GM23338 (cell line): ENCODE measurements at places on chromosomes 2 and 18. TPM values are rescaled to one million over a fixed set of nuclear protein-coding genes. Genes with fewer than 3 reads are reported as not detected.

DNA sequence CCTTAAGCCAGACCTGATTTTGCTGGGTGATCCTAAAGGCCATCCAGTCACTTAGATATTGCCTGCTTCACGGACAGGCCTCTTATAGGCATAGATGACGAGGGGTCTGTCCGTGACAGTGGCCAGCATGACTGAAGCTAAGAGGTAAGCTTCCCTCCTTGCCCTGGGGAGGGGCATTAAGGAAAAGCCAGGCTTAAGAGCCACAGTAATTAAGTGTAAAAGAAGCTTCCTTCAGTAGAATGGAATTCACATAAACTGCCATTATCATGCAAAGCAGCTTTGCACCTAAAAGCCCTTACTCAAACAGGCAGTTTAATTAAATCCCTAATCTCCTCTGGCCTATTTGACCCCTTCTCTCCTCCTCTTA lies 99.4 kb upstream of the PKDCC start:
- peak; percentile 88 for DNase-seq
- peaks cover 8% of the 10 kb centered on the region for H3K27me3 ChIP-seq
- no peaks in the 10 kb centered on the region for H3K36me3 ChIP-seq
- 0 out of 2 replicates have a peak overlapping the region, but pooled peaks have one; percentile 81 for H3K27ac ChIP-seq
- peak overlapping the region; percentile 44 for H3K4me3 ChIP-seq

- no peak overlapping the region for H3K4me3 ChIP-seq
- peaks cover 10% of the 10 kb centered on the region for H3K4me1 ChIP-seq
- H3K36me3 ChIP-seq: no peaks in the 10 kb centered on the region
- no peak for DNase-seq
- no peak overlapping the region for H3K27ac ChIP-seq
- no peaks in the 10 kb centered on the region for H3K27me3 ChIP-seq
Measured at GRCh38 chr2:202091476-202091875, 18.4 kb downstream of the KIAA2012 start.

DNA sequence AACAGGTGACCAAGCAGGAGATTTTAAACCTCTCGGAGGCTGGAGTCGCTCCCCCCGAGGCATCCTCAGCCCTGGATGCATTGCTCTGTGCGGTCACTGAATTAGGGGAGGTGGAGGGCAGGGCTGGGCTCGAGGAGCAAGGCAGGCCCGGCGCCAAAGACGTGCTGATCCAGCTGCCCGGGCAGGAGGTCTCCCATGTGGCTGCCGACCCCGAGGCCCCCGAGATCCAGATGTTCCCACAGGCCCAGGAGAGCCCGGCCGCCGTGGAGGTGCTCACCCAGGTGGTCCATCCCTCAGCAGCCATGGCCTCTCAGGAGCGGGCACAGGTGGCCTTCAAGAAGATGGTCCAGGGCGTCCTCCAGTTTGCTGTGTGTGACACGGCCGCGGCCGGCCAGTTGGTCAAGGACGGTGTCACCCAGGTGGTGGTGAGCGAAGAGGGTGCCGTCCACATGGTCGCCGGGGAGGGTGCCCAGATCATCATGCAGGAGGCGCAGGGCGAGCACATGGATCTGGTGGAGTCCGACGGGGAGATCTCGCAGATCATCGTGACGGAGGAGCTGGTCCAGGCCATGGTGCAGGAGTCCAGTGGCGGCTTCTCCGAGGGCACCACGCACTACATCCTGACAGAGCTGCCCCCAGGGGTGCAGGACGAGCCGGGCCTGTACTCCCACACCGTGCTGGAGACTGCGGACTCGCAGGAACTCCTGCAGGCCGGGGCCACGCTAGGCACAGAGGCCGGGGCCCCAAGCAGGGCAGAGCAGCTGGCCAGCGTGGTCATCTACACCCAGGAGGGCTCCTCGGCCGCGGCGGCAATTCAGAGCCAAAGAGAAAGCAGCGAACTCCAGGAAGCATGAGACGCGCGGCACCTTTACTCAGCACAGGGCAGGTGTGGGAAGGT lies 145.1 kb downstream of the PTGR3 start:
- H3K36me3 ChIP-seq: no peaks in the 10 kb centered on the region
- H3K27ac ChIP-seq: no peak overlapping the region
- H3K4me3 ChIP-seq: no peak overlapping the region
- no peaks in the 10 kb centered on the region for H3K27me3 ChIP-seq

Gene SERPINB4
- total RNA-seq: 1.1 and 1.2 TPM in 2 replicates

DNA sequence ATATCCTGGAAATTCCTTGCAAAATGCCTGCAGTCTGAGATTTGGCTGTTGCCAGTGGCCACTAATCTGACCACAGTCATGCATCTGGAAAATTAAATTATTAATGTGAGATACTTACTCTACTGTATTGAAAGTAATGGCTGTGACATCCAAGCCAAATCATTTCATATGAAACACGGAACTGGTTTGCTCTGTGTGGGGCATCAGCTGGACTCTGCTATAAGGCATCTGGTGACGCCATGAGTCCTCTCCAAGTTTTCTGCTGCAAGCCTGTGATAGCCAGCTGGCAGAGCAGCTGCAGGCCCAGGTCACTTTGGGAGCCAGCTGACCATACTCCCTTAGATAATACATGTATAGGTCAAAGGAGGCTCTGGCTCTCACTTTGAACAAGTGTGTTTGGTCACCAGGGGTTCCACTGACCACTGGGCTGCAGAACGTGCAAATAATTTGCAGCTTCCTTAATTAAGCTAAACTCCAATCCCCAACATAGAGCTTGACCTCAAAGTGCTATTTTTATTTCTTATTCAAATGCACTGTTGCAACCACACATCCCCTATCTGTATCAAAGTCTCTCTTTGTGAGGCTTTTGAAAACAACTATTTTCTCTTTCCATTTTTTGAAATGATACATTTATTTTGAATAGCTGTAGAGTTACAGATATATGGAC lies 152.9 kb downstream of the NCKAP5 start:
- no peaks in the 10 kb centered on the region for H3K36me3 ChIP-seq
- no peak overlapping the region for H3K4me3 ChIP-seq
- no peak overlapping the region for H3K27ac ChIP-seq

Gene DTNB
- 22.1 and 27.5 TPM in 2 replicates for total RNA-seq

DNA sequence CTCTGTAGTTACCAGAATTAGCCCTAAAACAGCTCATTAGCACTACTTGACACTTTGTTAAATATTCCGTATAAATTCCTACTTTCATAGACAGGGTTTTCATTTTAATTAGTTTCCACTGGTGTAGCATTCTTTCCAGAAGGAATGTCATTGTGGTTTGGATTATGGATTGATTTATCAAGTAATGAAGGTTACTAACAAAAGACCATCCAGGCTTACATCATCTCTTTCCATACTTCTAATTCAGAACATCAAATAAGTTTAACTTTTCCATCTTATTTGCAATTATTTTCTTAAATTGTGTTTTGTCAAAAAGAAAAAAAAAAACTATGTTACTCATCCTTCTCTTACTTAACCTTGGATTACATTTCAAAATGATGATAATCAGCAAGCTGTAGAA lies 231.8 kb upstream of the SPOPL start:
- H3K27me3 ChIP-seq: no peaks in the 10 kb centered on the region
- H3K4me3 ChIP-seq: no peak overlapping the region
- DNase-seq: no peak

DNA sequence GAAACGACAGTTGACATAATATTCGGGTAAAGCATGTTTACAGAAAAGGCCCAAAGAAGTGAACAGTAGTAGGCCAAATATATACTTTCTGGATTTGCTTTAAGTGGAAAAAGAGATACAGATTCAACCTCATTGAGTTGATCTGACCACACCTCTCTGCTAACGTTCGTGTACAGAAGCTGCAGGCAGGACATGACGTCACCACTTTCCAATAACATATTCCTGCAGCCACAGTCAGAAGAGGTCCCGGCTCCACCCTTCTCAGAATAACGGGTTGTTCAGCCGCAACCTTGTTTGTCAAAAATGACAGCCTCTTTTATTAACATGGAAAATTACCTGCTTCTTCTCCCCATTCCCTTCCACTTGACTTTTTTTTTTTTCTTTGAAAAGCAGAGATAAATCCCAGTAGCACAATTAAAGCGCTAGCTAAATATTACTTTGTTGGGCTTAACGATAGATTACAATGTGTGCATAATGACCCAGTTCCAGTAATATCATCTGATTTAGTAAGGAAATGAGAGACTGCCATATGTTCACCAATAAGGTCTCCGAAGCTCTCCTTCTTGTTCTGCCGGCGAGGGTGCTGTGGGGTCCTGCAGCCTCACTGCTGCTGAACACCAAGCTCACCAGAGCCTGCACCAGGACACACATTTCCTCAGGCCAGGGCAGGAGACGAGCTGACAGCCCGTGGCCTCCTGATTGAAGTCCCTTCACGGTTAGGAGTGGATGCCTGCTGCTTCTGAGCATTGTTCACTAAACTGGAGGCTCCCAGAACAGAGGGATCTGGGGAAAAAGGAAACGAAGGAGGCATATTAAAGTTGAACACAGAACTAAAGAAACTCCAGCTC lies 451.0 kb upstream of the SALL3 start:
- H3K36me3 ChIP-seq: no peaks in the 10 kb centered on the region
- no peaks in the 10 kb centered on the region for H3K27me3 ChIP-seq
- H3K4me1 ChIP-seq: no peaks in the 10 kb centered on the region
- no peak for DNase-seq
- no peak overlapping the region for H3K4me3 ChIP-seq

Gene NAB1
- 35.9 and 40.2 TPM in 2 replicates for total RNA-seq

- H3K36me3 ChIP-seq: no peaks in the 10 kb centered on the region
- no peak overlapping the region for H3K27ac ChIP-seq
- H3K27me3 ChIP-seq: no peaks in the 10 kb centered on the region
- H3K4me1 ChIP-seq: no peaks in the 10 kb centered on the region
Measured at GRCh38 chr2:126370201-126370600, 285.8 kb upstream of the GYPC start.

DNA sequence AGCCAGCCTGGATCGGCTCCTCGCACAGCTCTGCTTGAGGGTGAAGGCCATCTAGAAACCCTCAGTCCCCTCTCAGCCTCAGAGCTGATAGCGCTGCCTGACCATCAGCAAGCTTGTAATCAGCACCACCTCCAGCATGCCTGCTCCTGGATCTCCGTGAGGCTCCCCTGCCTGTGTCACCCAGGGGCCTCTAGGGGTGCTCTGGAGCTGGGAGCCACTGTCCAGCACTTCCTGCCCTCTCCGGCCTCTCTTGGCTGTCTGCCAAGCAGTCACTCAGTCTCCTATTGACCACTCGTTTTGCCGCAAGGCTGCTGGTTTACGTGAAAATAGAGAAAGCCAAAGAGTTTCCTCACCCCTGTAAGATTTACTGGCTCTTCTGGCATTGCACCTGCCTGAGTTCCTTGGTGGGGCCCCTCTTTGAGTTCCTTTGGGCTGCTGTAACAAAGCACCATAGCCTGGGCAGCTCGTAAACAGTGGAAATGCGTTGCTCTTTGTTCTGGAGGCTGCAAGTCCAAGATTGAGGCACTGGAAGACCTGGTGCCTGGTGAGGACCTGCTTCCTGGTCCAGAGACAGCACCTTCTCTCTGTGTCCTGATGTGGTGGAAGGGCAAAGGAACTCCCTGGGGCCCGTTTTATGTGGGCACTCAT lies 17.9 kb downstream of the CAPN10 start:
- H3K27ac ChIP-seq: no peak overlapping the region
- peak; percentile 79 for DNase-seq
- no peaks in the 10 kb centered on the region for H3K36me3 ChIP-seq
- H3K27me3 ChIP-seq: no peaks in the 10 kb centered on the region

Gene PKDCC
- total RNA-seq: 32.8 and 44.8 TPM in 2 replicates

DNA sequence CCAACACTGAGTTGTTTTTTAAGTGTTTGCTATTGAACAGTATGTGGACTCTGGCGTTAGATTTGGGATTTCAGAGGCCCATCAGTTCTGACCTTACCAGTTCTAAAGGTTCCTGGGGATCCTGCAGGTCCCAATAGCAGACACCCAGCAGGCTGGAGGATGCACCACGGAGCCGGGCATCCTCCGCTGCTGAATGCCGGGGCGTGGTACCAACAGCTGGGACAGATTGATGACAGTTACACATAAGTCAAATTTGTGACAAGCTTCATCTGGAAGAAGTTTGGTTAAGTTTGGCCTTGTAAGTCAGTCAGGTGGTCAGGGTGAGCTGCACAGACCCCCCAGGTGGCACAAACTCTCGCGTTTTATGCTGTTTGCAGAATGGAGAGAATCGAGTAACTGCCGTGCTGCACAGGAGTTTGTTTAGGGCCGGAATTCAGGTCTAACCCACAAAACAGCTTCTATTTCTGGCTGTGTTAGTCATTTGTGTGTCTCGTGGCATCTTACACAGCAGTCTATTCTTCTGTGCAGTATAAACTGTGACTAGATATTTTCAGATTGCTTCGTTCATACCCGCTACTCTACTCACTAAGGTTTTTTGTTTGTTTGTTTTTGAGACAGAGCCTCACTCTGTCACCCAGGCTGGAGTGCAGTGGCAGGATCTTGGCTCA lies 19.2 kb downstream of the CTDP1 start:
- no peaks in the 10 kb centered on the region for H3K36me3 ChIP-seq
- H3K27me3 ChIP-seq: no peaks in the 10 kb centered on the region
- DNase-seq: no peak

DNA sequence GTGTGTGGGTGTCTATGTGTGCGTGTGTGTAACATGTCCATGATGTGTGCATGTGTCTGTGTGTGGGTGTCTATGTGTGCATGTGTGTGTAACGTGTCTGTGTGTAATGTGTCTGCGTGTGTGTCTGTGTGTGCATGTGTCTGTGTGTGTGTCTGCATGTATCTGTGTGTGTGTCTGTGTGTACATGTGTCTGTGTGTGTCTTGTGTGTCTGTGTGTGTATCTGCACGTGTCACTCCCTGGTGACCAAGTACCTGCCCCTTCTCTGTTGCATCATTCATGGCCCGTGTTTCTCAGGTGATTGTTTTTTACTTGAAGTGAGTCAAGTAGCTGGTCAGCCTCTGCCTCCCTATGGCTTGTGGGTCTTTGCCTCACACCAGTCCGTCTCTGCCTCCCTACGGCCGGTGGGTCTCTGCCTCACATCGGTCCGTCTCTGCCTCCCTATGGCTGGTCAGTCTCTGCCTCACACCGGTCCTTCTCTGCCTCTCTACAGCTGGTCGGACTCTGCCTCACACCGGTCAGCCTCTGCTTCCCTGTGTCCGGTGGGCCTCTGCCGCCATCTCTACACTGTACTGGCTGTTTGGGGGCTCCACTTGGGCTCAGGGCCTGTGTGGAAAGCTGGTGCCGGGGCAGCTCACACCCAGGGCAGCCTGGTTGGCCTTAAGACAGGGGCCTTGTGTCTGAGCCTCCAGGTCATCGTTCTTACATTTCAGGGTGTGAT lies 31.6 kb downstream of the KCNG2 start:
- no peak for DNase-seq
- no peaks in the 10 kb centered on the region for H3K4me1 ChIP-seq
- no peak overlapping the region for H3K27ac ChIP-seq
- no peak overlapping the region for H3K4me3 ChIP-seq

Gene ZBTB7C
- total RNA-seq: 0.14 and 0.47 TPM in 2 replicates

Gene LRRC30
- total RNA-seq: not detected in 2 replicates

GRCh38 chr2:4130651-4131050 lies 427.3 kb downstream of the DCDC2C start:
- no peak overlapping the region for H3K27ac ChIP-seq
- no peaks in the 10 kb centered on the region for H3K27me3 ChIP-seq
- no peaks in the 10 kb centered on the region for H3K4me1 ChIP-seq
- no peak for DNase-seq
- H3K4me3 ChIP-seq: no peak overlapping the region
- H3K36me3 ChIP-seq: no peaks in the 10 kb centered on the region; the same call in 1 of the 2 replicates

Gene NT5DC4
- total RNA-seq: not detected in 2 replicates

- H3K4me1 ChIP-seq: no peaks in the 10 kb centered on the region
- no peaks in the 10 kb centered on the region for H3K27me3 ChIP-seq
- no peaks in the 10 kb centered on the region for H3K36me3 ChIP-seq
- H3K27ac ChIP-seq: no peak overlapping the region
Measured at GRCh38 chr2:216733046-216733445, 37.7 kb upstream of the IGFBP5 start.

- no peak overlapping the region for H3K27ac ChIP-seq
- DNase-seq: peak; percentile 69
- H3K4me1 ChIP-seq: peaks cover 23% of the 10 kb centered on the region
- peaks cover 34% of the 10 kb centered on the region for H3K27me3 ChIP-seq
Measured at GRCh38 chr2:73112026-73112912, 479 bp downstream of the RAB11FIP5 start.
